ENCODE measurements at places on chromosomes 3 and 15.

- no peak for DNase-seq
Observed at GRCh38 chr3:164190566-164190965, 887.7 kb downstream of the SI start.

- DNase-seq, result no peak
Observed at GRCh38 chr3:179681492-179682263, 28.8 kb downstream of the USP13 start.

- no peak for DNase-seq
Observed at GRCh38 chr3:47870156-47870555, 67.2 kb downstream of the DHX30 start.

GRCh38 chr15:85837011-85837433 lies 42.3 kb upstream of the KLHL25 start:
- peak; percentile 1 for DNase-seq

DNA sequence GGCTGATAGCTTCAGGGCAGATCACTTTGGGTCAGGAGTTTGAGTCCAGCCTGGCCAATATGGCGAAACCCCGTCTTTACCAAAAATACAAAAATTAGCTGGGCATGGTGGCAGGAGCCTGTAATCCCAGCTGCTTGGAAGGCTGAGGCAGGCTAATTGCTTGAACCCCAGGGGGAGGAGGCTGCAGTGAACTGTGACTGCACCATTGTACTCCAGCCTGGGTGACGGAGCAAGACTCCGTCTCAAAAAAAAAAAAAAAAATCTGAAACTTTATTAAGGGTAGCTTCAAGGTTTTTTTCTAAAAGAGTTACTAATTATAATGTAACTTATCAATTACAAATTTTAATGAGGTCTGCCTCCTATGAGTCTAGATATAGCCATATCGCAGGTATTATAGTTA lies 5.1 kb downstream of the NECTIN3 start:
- DNase-seq, result no peak

- DNase-seq, result peak; percentile 46
Observed at GRCh38 chr3:117719316-117719926, 1009.8 kb downstream of the TUSC7 start.

DNA sequence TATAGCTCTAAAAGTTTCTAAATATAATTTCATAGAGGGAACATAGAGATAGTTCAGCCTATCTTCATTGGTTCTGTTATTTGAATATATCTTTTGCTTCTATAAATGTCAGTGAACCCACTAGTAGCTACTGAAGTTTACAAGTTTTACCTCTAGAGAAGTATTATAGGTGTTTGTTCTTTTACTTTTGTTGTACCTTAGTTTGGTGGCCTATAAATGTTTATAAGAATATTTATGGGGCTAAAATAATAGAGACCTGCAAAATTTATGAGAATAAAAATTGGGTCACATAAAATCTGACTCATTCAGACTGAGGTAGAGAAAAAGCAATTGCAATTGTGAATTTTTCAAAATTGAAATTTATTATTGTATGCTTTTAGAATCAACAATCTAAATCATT lies 162.6 kb downstream of the SERPINI1 start:
- DNase-seq, result no peak

DNA sequence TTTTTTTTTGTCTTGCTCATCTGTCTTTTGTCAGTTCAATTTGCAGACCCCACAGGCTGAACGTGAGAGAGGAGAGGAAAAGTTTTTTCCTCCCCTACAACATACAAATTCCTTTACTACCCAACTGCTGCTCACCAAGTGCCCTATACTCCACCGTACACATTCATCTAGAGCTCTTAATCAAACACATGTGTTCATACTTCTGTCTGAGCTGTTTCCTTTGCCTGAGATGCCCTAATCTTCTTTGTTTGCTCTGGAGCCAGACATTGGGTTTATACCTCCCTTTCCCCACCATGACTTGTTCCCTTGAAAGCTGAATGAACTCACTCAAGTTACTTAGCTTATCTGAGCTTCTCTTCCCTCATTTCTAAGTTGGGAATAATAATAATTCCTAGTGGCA lies 122.7 kb upstream of the RASGRP1 start:
- no peak for DNase-seq

- no peak for DNase-seq
Observed at GRCh38 chr3:51935886-51936755, 5.6 kb downstream of the RRP9 start.

- no peak for DNase-seq
Observed at GRCh38 chr15:69713726-69714559, 261.3 kb downstream of the RPLP1 start.

- no peak for DNase-seq
Observed at GRCh38 chr3:43534675-43535074, 87.1 kb downstream of the ANO10 start.

DNA sequence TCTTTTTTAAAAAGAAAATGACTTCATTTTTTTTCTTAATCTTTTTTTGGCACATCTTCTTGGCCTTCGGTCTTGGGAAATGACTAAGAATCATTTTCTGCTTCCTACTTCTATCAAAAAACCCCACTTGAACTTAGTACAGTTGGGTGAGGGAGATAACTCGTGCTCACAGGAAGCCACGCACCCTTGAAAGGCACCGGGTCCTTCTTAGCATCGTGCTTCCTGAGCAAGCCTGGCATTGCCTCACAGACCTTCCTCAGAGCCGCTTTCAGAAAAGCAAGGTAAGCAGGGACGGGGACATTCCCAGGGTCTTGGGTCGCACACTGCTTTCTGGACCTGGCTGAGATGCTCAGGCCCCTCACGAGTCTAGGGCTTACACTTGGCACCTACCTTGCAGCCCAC lies at the start of gene CCR4:
Gene CCR4, plus strand, starts transcription at position 235 of the 402 bp plus-strand sequence. CDS start 1,779 bp downstream, outside the sequence.
- DNase-seq, result no peak

DNA sequence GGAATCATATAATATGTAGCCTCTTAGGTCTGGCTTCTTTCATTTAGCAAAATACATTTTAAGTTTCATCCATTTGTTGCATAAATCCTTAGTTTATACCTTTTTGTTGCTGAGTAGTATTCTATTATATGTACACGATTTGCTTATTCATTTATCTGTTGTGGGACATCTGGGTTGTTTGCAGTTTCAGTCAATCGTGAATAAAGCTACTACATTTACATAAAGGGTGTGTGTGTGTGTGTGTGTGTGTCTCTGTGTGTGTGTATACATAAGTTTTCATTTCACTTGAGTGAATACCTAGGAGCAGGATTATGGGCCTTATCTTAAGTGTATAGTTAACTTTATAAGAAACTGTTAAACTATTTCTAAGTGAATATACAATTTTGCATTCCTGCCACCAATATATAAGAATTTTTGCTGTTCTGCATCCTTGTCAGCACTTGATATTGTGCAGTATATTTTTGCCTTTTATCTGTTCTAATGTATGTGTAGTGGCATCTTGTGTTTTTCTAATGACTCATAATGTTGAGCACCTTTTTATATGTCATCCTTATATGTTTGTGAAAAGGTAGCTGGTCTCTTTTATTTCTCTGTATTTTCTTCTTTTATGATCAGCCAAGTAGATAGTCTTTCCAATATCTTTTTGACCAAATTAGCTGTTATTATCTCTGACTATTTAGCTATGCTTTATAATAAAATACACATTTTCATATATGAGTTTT lies 55.0 kb downstream of the GLCE start:
- DNase-seq, result no peak

- no peak for DNase-seq
Observed at GRCh38 chr3:155886915-155887314, 16.5 kb downstream of the GMPS start.

- DNase-seq, result no peak
Observed at GRCh38 chr15:75161917-75162414, 39.7 kb upstream of the C15orf39 start.

DNA sequence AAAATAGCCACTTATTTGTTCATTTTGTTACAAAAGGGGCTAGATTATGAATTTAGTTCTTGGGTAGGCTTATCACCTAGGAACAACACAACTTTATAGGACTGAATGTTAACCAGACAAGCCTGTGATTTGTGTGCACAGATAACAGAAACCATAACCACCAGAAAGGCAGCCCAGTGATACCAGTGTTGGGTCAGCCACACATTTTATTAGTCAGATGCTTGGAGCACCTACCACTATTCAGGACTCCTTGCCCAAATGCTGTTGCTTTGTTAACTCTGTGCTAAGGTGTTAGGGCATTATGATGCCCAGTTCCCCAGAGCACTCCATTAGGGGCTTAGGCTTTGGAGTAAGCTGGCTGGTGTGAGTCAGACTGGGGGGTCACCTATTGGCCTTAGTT lies 22.5 kb downstream of the PLCL2 start:
- no peak for DNase-seq

GRCh38 chr3:148975248-148975647 lies 16.1 kb upstream of the GYG1 start:
- no peak for DNase-seq

- DNase-seq, result no peak
Observed at GRCh38 chr3:38773528-38773927, 42.5 kb downstream of the SCN10A start.

GRCh38 chr3:130260918-130261317 lies 84.6 kb upstream of the COL6A5 start:
- DNase-seq, result no peak

- DNase-seq, result peak; percentile 97
Observed at GRCh38 chr15:48877630-48878595, at the start of gene EID1. Gene EID1, plus strand, starts transcription at chr15:48878134. Its CDS starts 43 bp downstream, at chr15:48878177.

GRCh38 chr3:16427103-16427965 lies 86.2 kb downstream of the RFTN1 start:
- DNase-seq, result peak; percentile 88

DNA sequence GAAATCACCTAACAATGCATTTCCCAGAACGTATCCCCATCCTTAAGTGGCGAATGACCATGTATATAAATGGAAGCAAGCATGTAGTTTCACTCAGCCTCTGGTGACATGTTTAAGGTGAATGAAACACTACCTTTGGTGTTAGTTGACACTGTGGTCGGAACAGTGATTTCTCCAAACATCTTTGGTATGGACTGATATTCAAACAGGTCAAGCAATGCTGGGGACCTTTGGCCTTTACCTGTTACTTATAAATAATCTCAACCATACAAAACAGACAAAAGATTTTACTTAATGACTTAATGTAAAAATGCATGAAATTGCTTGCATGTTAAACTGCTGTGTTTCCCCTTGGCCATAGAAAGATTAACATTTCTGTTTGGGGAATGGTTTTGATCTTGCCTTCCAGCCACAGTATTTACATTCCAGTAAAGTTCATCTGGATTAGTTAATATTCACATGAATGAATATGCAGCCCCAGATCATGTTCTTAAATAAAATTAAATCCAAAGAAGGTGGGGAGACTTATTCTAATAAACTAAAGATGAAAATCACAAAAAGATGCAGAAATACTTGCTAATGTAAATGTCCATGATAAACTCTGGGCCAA lies 74.4 kb upstream of the HES1 start:
- no peak for DNase-seq

DNA sequence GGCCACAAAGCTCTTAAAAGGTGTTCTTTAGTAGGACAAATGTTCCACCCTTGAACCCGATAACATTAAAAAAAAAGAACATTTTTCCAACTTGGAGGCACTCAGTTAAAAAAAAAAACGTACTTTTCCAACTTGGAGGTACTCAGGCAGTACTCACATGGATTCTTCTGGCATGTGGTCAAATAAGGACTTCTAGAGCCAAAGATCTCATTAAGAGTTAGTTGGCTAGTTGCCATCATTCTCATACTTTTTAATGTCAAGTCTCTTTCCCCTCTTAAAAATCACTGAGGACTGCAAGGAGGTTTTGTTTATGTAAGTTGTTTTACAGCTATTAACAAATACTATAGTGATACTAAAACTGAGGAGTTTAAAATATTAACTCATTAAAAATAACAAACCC lies 101.0 kb downstream of the CADPS start:
- DNase-seq, result no peak

GRCh38 chr3:149958171-149958796 lies 12.4 kb downstream of the PFN2 start:
- no peak for DNase-seq

- no peak for DNase-seq
Observed at GRCh38 chr3:2898591-2899353, 211.4 kb downstream of the IL5RA start.

DNA sequence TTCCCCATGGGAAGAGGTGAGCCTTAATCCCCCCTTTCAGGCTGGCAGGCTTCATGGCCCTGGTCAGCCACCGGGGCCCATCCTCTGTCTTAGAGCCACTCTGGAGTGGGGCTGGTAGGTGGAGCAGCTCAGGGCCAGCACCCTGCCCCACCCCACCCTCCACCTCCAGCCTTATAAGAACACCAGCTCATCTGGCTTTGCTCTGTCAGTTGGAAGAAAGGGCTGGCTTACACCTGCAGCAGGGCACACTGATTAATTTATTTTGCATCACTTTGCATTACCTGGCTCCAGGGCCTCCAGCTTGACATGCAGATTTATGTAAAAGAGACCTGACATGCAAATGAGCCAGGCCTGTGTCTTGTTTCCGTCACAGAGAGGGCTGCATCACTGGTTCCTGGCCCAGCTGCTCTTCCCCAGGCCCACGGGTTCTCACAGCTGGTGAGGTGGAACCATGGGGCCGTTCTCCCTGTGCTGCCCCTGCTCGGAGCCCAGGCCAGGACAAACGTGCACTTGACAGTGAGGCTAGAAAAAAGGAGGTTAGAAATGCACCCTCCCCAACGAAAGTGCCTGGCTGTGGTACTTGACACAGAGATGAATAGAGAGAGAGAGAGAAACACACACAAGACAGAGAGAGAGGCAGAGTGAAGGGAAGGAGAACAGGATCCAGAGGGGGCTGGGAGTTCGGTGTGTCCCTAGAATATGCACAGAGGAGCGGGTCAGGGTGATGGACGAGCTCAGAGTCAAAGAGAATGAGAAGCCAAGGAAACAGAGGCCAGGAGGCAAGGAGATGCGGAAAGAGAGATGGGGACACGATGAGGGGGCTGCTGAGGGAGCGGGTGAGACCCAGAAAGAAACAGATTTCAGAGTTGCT lies 44.5 kb upstream of the MAGEF1 start:
- DNase-seq, result no peak

DNA sequence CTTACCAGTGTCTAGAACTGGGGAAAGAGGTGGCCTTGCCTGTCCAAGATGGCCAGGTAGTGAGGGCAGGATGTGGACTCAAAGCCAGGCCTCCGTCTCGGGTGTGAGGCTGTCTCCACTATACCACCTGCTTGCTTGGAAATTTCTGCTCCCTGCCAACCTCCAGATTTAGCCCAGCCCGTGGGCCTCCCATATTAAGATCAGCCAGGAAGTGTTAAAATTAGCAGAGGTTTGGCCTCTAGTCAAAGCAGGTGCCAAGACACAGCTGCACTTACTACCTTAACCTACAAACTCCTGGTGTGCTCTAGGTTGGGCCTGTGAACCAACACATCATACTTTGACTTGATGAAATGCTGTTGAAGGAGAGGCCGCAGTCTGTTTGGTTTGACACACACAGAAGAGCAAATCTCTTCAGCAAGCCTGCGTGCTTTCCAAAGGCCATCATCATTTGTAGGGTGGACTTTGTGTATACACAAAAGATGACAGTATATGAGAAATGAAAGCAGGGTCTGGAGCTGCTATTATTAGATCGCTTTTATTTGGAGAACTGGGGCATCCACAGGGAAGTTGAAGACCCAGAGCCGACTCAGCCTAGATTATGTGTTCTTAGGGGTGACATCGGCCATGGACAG lies 206.5 kb downstream of the XXYLT1 start:
- DNase-seq, result no peak

DNA sequence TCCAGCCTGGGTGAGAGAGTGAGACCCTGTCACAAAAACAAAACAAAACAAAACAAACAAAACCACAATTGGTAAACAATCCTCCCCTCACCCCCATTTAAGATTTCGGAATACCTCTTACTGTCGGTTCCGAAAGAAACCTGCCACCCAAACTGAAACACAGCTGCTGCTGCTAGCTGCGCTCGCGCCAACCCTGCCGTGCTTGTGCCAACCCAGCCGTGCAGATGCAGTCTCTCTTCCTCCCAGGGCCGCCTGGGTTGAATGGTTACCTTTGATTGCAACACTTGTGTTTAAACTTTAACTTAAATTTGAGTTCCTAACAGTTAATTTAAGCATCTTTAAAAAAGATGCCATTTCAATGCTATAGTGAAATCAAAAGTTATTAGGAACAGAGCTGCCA lies 28.5 kb upstream of the SPTBN5 start:
- DNase-seq, result no peak

Data from astrocyte of the spinal cord (primary cell).